ENCODE measurements at places on chromosomes 12 and 14.

DNA sequence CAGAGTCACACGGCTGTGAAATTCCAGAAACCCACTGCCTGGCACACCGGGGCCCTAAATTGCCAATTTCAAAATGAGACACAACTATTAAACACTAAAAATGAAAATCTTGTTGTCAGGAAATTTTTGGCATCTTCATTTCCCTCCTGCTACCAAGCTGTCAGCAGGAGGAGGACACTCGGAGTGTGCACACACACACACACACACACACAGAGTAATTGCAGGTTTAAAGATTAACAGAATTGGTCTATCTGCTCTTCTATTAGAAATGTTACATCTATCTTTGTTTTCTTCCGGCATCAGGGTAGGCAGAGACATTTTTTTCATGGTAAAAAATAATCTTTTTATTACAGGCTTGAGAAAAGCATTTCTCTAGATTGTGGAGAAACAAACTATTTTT lies 314.2 kb downstream of the EGLN3 start:
- DNase-seq = no peak

GRCh38 chr12:12357719-12358461 lies 1.0 kb downstream of the BORCS5 start:
- DNase-seq = no peak

DNA sequence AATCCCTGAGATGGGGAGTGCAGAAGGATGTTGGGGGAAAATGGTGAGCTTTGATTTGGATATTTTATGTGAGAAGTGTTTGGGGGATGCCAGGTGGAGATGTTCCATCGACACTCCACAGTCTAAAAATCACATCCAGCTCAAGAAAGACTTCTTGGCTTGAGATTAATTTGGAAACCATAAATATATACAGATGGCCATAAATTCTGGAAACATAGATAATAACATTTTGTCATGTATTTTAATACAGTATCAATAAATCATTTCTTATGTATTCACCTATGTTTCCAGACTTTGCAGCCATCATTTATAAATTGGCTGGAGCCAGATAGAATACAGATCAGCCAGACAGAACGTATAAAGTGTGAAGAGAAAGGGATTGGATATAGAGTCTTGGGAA lies 245.5 kb upstream of the DDHD1 start:
- no peak for DNase-seq

DNA sequence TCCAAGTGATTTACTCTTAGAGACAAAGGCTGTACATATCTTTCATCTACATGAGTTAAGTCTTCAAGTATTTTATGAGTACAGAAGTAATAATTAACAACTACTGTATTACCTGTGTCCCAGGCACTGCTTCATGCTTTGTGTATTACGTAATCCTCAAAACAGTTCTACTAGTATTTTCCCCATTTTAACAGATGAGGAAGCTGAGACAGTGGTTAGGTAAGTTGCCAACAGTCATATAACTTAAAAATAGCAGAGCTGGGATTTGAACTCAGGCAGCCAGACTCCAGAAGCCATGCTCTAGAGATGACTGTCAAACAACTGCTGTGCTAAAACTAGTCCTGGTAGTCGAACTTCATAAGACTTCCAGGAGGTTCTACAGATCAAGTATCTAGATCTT lies 10.7 kb downstream of the TRMT5 start:
- DNase-seq = no peak

DNA sequence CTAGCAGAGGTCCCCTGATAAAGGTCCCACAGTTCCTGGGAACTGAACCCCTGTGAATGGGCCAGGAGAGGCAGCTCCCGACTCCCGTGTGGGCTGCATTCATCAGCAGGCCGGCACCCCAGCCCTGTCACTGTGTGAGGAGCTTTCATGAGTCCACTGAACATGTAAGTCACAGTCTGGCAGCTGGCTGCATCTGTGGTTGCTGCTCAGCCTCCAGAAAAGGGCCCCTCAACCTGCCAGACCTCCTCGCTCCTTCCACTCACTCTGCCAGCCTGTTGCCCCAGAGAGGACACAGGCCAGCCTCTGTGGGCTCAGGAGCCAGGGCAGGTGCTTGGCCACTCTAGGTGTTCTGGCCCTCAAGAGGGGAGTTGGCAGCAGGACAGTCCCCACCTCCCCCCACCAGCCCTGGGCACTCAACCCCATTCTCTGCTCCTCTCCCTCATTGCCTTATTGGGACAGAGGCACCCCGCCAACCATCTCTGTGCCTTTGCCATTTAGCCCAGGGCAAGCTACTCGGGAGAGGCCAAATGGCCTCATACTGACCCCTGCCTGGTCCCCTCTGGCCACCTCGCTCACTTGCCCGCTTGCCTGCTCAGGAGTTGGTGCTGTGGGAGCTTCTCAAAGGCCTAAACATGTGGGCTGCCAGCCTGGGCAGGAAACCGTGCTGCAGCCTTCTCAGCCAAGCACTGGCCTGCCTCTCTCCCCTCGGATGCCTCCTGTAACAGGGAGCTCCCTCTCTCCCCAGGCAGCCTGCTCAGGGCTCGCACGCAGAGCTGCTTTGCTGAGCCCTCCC lies 1.9 kb downstream of the RTL1 start:
- DNase-seq = no peak

- DNase-seq = no peak
Measured at GRCh38 chr12:52234223-52234810, 1.3 kb downstream of the KRT7 start.

DNA sequence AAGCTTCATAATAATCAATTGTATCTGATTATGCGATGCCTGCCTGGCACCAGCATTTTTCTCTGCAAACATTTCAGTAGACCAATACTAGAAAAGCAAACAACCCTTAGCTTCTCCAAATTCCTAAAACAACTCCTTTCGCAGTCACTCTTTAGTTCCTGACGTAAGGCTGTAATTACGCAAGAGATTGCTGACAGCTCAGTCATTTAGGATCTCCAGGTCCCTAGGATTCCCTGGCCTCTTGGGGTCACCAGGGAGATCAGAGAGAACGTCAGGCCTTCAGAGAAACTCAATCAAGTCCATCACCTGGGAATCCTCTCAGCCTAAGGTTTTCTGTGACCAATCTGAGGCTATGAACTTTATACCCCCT lies 390.6 kb downstream of the PAWR start:
- DNase-seq = no peak

GRCh38 chr14:85799668-85800067 lies 269.7 kb downstream of the FLRT2 start:
- no peak for DNase-seq

GRCh38 chr12:14825256-14825655 lies 11.3 kb upstream of the SMCO3 start:
- DNase-seq = no peak

GRCh38 chr12:49909826-49910225 lies 6.1 kb upstream of the FAIM2 start:
- no peak for DNase-seq

DNA sequence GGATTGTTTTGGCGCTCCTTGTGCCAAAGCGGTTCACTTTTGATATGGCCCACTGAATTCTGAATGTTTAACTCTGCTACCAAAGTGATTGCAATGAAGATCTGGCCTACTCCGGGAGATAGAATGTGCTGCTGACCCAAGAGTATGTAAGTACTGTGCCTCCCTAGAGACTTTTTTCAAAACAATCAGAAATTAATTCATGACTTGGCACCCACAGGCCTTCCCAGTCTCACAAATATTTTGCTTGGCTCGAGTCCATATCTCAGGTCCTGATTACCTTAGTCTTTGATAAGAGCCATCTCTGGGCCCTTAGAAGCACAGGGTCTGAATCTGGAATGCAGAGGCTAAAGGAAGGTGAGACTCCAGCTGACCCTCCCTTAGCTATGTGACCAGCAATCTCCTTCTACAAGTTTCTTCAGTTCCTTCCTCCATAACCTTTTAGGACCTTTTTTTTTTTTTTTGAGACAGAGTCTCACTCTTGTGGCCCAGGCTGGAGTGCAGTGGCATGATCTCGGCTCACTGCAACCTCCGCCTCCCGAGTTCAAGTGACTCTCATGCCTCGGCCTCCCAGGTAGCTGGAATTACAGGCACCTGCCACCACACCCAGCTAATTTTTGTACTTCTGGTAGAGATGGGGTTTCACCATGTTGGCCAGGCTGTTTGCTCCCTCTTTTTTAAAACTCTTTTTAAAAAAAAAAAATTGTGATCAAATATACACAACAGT lies 49.5 kb upstream of the METAP2 start:
- DNase-seq = no peak

DNA sequence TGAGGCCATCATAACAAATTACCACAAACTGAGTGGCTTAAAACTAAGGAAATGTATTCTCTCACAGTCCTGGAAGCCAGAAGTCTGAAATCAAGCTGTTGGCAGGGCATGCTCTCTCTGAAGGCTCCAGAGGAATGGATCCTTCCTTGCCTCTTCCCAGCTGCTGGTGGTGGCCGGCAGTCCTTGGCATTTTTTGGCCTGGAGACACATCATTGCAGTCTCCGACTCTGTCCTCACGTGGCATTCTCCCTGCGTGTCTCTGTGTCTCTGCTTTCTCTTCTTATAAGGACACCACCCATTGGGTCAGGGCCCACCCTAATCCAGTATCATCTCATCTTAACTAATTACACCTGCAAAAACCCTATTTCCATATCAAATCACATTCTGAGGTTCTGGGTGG lies 206.1 kb downstream of the SLC41A2 start:
- no peak for DNase-seq

DNA sequence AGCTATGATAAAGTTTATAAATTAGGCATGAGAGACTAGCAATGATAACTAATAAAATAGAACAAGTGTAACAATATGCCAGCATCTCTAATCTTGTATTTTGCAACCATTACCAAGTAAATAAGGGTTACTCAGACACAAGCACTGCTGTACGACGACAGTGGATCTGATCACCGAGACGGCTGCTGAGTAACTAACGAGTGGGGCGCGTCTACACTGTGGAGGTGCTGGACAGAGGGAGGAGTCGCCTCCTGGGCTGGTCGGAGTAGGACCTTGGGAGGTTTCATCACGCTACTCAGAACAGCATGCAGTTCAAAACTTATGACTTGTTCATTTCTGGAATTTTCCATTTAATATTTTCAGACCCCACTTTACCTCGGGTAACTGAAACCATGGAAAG lies 18.4 kb downstream of the COA8 start:
- no peak for DNase-seq

- DNase-seq = peak; percentile 83
Measured at GRCh38 chr14:105351920-105352851, 37.6 kb downstream of the PACS2 start.

GRCh38 chr12:116577154-116577561 lies 18.0 kb downstream of the MAP1LC3B2 start:
- DNase-seq = no peak

- no peak for DNase-seq
Measured at GRCh38 chr12:130049666-130050065, 112.6 kb upstream of the FZD10 start.

GRCh38 chr12:43462741-43463140 lies 89.3 kb downstream of the ADAMTS20 start:
- DNase-seq = no peak

DNA sequence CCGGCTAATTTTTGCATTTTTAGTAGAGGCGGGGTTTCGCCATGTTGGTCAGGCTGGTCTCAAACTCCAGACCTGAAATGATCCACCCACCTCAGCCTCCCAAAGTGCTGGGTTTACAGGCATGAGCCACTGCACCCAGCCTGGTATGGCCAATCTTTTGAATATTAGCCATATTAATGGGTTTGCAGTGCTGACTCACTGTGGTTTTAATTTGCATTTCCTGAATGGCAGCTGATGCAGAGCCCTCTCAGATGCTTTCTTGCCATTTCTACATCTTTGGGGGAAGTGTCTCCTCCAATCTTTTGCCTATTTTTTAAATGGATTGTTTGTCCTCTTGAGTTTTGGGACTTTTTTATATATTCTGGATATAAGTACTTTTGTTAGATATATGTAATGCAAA lies 55.5 kb upstream of the NPAS3 start:
- no peak for DNase-seq

GRCh38 chr12:108052260-108052659 lies 76.8 kb upstream of the WSCD2 start:
- no peak for DNase-seq

DNA sequence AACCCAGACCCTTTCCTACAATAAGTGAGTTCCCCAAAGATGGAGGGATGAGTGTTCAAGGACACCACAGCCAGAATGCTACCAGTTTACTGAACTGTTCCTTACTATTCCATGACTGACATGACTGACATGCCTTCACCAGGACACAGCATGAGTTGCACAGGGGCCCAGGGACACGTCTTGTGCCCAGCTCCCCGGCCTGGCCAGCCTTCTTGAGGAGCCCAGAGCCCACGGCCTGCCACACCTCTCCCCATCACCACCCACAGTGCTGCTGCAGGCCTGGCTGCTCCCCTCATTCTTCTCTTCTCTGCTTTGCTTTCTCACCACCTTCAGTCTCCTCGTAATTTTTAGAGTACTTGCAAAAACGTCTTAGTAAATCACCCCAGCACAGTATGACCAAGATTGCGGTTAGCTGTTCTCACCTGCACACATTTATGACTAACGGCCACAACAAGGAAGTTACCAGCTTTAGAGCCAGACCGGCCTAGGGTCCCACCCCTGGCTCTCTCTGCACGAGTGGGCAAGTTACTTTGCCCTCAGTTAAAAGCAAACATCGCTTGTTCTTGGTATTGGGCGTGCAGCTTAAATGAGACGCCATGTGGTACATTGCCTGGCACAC lies 18.5 kb downstream of the PPP2R5E start:
- DNase-seq = peak; percentile 3

- DNase-seq = no peak
Measured at GRCh38 chr12:82695531-82695930, 8.8 kb downstream of the TMTC2 start.

- DNase-seq = no peak
Measured at GRCh38 chr14:82182646-82183045, 649.0 kb upstream of the SEL1L start.
